Activated naive CD4-positive, alpha-beta T cell treated with anti-CD3 and anti-CD28 coated beads for 36 hours (primary cell): ENCODE measurements at places on chromosomes 13 and 19.

- DNase-seq, result no peak
Measured at GRCh38 chr19:10878253-10878652, 6.9 kb downstream of the CARM1 start.

DNA sequence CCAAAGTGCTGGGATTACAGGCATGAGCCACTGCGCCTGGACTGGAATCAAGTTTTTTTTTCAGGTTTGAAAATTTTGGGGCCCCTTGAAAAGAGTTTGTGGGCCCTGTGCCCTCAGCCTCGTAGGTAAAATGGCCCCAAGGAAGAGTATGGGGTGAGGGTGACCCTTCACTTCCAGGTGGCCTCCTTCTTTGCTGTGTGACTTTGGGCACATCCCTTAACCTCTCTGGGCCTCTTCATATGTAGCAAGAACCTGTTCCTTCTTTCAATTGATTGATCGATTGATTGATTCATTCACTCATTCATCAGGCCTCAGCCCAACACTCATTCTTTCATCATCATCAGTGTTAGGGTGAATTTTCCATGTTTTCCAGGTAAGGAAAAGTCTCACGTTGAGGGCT lies 3.4 kb upstream of the TMEM221 start:
- DNase-seq, result no peak

DNA sequence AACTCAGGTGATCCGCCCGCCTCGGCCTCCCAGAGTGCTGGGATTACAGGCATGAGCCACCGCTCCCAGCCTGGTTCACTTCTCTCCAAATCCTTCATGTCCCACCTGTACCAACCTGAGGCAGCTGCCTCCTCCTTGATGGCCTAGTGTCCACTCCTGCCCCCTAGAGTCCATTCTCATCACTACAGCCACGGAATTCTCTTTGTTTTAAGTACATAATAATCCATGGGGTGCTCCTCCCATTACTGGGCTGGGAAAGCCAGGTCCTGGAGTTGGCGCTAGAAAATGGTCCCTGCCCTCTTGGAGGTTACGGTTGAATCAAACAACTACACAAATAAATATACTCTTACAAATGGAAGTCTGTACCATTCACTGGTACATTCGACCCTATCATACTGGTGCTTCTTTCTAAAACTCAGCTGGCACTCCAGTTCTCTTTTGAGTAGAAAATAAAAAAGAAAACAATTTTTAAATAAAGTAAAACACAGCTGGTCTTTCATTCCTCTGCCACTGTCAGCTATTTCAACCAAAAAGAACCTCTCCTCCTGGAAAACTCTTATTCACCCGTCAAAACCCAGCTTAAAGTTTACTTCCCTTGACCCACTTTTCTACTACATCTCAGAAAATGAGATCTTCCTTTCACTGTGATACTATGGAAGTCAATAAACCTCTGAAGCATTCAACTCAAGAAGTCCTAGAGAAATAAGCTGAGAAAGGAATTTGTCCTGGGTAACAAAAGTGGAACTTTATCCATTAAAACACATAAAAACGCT lies 22.4 kb upstream of the ARHGEF18 start:
- DNase-seq, result peak; percentile 77

- no peak for DNase-seq
Measured at GRCh38 chr13:98783856-98784478, 31.5 kb upstream of the SLC15A1 start.

- no peak for DNase-seq
Measured at GRCh38 chr13:108812165-108812564, 182.8 kb downstream of the MYO16 start.
